ENCODE measurements at places on chromosomes 7 and 10.

DNA sequence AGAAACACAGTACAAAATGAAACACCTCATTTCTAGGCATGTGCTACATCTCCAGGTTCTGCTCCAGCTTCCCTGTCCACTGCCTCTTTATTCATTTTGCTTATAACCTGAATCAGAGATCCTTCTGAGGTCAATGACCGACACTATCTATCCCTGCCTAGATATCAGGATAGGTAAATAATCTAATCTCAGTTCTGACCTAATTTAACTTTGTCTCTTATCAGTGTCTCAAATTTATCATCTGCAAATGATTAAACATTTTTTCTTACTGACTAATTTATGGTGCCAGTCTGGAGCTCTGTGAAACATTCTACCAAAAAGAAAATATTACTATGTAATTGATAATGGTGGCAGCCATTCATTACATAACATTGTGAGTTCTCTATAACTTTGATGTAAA, 61.1 kb downstream of the SGCE start:
- DNase-seq, result no peak

DNA sequence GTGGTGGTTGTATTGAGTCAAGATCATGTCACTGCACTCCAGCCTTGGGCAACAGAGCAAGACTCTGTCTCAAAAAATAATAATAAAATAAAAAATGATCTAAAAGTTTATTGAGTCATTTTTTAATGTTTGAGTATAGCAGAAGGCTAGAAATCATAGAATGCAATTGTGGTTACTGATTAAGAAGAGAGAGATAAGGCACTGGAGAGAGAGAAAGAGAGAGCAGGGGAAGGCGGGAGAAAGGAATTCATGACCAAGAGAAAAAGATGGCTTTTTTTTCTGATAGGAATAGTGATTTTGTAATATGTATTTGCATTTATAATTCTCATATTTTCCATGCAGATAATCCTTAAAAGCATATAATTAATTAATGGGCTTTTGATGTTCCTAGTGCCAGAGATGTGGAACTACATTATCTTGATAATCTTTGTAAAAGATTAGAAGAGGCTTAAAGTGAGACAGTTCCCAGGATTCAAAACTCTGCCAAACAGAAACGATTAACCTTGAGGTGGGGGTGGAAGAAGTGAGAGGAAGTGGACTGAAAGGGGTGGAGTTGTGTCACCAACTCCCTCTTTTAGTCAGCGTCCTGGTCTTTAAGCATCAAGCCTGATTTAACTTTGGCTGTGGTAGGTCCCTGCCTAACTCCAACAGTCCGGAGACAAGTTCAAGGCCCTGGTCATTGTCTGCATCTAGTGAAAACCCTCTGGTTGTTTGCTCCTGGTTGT, 76.2 kb downstream of the CHN2 start:
- DNase-seq, result peak; percentile 45

- DNase-seq, result peak; percentile 93
These were observed 4.7 kb upstream of the SPAG6 start for GRCh38 chr10:22340329-22341189.

DNA sequence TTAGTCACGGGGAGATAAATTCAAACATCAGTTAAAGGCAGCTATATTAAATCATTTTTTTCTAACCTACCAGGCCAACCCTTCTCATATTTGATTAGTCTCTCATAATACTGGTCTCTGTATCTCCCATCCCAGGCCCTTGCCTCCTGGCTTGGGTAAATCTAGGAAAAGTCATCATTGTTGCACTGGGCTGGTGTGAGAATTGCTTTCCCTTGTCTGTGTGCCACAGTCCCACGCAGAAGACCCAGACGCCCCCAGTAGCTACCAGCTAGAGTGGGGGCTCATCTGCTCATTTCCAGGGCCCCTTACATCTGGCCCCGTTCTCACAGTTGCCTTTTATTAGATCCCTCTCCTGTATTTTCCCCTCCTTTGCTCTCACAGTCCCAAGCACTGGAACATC, 67.6 kb upstream of the VIPR2 start:
- DNase-seq, result no peak

GRCh38 chr10:81135851-81136250, 598.1 kb downstream of the SH2D4B start:
- DNase-seq, result no peak

- peak; percentile 50 for DNase-seq
These were observed 254.6 kb downstream of the TNS3 start for GRCh38 chr7:47327346-47327697.

- peak; percentile 90 for DNase-seq
These were observed 50.9 kb downstream of the AASS start for GRCh38 chr7:122092964-122093797.

DNA sequence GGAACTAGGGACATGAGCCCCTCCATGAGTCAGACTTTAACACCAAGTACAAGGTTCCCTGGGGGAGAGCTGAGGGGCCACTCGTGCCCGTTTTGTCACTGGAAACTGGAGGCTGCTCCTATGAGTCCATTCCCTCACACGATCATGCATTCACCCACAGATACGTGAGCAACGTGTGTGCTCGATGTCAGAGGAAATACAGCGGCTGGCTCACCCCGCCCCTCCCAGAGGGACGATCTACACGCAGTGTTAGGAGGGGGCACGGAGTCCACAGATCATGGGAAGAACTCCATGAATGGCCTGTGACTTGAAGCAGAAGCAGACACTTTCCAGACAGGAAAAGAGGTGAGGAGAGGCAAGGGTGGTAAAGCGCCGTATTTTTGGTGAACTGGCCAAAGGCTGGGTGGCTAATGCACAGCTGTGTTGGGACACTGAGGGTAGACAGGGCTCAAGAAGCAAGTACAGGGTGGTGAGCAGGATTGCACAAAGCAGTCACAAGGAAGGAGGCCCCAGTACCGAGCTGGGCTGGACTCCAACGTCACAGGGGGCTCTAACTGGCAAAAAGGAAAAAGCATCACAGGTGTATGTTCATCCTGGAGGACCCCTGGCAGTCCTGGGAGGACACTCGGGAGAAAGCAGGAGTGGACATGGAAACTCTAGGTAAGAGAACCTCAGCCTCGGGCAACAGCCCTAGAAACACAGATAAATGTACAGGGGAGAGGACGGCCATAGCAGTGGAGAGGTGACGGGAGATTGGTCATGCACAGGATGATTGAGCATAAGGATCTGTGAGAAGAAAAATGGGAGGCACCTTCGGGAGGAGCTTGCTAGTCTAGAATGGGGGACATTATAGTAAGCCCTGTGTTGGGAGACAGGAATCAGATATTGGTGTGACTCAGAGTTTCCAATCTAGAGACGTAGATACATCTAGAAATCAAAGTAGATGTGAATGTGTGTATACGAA, 41.2 kb downstream of the TNS3 start:
- no peak for DNase-seq

All from fibroblast of pulmonary artery (primary cell).